Natural killer cell (primary cell): ENCODE measurements at places on chromosomes 5 and 9. TPM values are rescaled to one million over a fixed set of nuclear protein-coding genes. Genes with fewer than 3 reads are reported as not detected.

- no peaks in the 10 kb centered on the region for H3K4me1 ChIP-seq
- no peak overlapping the region for H3K27ac ChIP-seq
- H3K27me3 ChIP-seq = no peaks in the 10 kb centered on the region
- no peaks in the 10 kb centered on the region for H3K36me3 ChIP-seq
- H3K4me3 ChIP-seq = no peak overlapping the region
- no peak for DNase-seq
Measured at GRCh38 chr5:88818296-88818695, 64.7 kb downstream of the MEF2C start.

GRCh38 chr5:141916522-141916921 lies 7.1 kb upstream of the DELE1 start:
- DNase-seq = no peak
- peaks cover 15% of the 10 kb centered on the region for H3K4me1 ChIP-seq
- no peaks in the 10 kb centered on the region for H3K36me3 ChIP-seq
- no peak overlapping the region for H3K27ac ChIP-seq
- H3K27me3 ChIP-seq = peaks cover 13% of the 10 kb centered on the region

DNA sequence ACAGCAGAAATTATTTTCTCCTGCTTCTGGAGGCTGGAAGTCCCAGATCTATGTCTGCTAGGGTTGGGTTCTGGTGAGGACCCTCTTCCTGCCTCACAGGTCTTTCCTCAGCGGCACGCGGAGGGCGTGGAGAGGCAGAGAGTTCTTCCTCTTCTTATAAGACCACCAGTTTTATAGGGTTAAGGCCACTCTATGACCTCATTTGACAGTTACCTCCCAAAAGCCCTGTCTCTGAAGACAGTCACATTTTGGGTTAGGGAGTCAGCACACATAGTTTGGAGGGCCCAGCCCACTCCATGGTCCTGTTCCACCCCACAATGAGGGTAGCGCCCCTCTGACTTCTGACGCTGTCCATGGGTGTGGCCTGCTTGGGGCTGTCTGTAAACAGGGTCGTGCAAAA lies 46.7 kb downstream of the TRIP13 start:
- H3K27ac ChIP-seq = no peak overlapping the region
- no peaks in the 10 kb centered on the region for H3K36me3 ChIP-seq
- H3K27me3 ChIP-seq = no peaks in the 10 kb centered on the region
- no peak for DNase-seq

GRCh38 chr9:36161187-36161586 lies 8.0 kb upstream of the CCIN start:
- H3K4me3 ChIP-seq = no peak overlapping the region
- H3K36me3 ChIP-seq = peaks cover 17% of the 10 kb centered on the region
- no peak overlapping the region for H3K27ac ChIP-seq
- peaks cover 9% of the 10 kb centered on the region for H3K4me1 ChIP-seq
- no peaks in the 10 kb centered on the region for H3K27me3 ChIP-seq

DNA sequence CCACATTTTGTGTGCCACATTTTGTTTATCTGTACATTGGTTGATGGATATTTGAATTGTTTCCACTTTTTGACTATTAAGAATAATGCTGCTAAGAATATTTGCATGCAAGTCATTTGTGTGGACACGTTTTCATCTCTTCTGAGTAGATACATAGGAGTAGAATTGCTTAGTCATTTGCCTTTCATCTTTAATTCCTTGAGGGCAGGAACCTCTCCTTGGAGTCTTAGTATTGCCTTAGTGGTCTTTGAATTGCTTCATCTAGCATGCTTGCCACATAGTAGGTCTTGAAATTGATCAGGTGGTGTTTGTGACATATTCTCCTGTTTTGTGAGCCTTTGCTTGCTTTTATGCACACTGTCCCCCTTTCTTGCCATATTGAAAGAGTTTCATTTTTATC lies 128.5 kb downstream of the NR3C1 start:
- H3K4me1 ChIP-seq = no peaks in the 10 kb centered on the region
- no peak overlapping the region for H3K4me3 ChIP-seq
- no peaks in the 10 kb centered on the region for H3K27me3 ChIP-seq
- H3K36me3 ChIP-seq = peaks cover 13% of the 10 kb centered on the region
- no peak overlapping the region for H3K27ac ChIP-seq

- no peaks in the 10 kb centered on the region for H3K36me3 ChIP-seq
- no peaks in the 10 kb centered on the region for H3K4me1 ChIP-seq
- no peak for DNase-seq
- H3K4me3 ChIP-seq = no peak overlapping the region
- H3K27me3 ChIP-seq = no peaks in the 10 kb centered on the region
Measured at GRCh38 chr9:35516479-35516878, 26.6 kb downstream of the RUSC2 start.

Gene ABCA1
- 4.8 TPM for total RNA-seq

Gene GLDC
- not detected for total RNA-seq
